Activated CD4-positive, alpha-beta T cell treated with anti-CD3 and anti-CD28 coated beads, Interleukin-2, Interleukin-4, amounts not matched to agents 100 ng/mL and 50 ng/mL, durations not matched to agents 16 hours and 8 hours (primary cell): ENCODE measurements at places on chromosomes 1 and 21.

DNA sequence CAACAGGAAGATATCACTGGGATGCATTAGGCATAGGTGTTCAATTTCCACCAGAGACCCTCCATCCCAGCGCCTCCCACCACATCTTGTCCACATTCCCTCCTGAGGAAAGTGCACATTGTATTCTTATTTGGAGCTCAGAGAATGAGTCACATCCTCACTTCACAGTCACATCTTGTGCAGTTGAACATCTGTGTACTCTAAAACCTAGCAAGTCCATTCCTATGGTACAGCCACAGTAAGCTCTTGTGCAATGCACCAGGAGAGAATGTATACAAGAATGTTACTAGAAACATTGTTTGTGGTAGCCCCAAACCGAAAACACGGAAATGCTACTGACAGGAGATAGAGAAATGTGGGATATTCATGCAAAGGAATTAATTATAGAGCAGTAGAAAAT lies 1.6 kb upstream of the KDF1 start:
- DNase-seq: peak; percentile 6

- DNase-seq: no peak
Measured at GRCh38 chr1:1433804-1434130, 1.7 kb upstream of the VWA1 start.

- DNase-seq: no peak
Measured at GRCh38 chr1:61227857-61228550, 145.6 kb downstream of the NFIA start.

GRCh38 chr1:220917101-220917500 lies 37.9 kb downstream of the HLX start:
- no peak for DNase-seq

DNA sequence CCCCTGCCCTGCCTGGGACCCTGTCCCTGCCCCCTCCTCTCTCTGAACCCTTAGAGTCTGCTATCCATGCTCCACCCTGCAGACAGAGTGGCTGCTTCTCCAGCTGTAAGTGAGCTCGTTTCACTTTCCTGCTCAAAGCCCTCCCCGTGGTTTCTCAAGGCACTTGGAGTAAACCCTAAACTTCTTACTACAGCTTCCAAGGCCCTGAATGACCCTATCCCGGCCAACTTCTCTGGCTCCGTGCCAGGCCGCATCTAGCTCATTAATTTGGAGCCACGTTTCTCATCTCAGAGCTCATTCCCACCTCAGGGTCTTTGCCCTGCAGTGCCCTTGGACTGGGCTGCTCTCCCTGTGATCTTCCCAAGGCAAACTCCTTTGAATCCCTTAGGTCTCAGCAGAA lies 235.1 kb upstream of the RUNX1 start:
- DNase-seq: no peak

GRCh38 chr21:32940079-32941014 lies 85.4 kb upstream of the OLIG2 start:
- peak; percentile 51 for DNase-seq

GRCh38 chr1:247096958-247097357 lies 7.2 kb downstream of the ZNF669 start:
- no peak for DNase-seq

DNA sequence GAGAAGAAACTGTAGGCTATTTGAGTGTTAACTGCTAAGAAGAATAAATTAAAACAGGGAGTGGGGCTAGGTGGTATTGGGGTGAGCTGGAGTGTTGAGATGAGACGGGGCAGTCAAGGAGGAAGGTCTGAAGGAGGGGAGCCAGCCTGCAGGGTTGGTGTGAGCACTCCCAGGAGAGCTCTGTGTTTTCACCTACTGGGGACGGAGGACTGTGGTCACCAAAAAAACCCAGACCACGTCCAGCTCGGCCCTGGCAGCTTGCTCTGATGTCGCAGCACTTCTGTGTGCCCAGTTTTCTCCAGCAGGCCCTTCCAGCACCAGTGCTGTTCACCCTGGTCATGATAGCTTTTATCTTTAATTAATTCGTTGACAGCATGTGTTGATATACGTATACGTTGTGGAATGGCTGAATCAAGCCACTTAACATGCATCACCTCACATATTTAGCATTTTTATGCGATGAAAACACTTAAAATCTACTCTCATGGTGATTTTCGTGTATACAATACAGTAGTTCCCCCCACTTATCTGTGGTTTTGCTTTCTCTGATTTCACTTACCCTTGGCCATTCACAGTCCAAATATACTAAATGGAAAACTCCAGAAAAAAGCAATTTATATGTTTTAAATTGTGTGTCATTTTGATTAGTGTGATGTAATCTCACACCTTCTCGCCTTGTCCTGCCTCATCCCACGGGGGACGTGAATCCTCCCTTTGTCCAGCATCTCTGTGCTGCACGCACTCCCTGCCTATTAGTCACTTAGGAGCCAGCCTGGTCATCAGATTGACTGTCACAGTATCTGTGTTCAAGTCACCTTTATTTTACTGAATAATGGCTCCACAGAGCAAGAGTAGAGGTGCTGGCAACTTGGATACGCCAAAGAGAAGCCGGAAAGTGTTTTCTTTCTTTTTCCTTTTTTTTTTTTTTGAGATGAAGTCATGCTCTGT lies 12.3 kb downstream of the FAM3B start:
- no peak for DNase-seq

DNA sequence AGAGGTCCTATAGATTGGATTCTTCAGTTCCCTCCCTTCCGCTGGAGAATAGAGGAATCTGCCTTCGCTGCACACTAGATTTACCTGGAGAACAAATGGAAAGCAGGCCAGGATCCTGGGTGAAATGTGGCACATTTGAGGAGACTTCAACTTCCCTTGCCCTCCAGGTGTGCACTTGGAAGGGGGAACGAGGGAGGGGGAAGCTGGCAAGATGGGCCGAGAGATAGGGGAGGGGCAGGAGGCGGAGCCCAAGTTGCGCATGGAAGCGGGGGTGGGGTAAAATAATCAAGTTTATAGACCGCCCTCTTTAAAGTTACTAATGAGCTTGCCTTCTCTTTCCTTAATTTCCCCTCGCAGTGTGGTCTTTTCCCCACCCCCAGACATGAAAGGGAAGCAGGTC lies 155.7 kb upstream of the CAMK1G start:
- no peak for DNase-seq

GRCh38 chr21:27649762-27650161 lies 682.9 kb upstream of the ADAMTS5 start:
- DNase-seq: no peak

DNA sequence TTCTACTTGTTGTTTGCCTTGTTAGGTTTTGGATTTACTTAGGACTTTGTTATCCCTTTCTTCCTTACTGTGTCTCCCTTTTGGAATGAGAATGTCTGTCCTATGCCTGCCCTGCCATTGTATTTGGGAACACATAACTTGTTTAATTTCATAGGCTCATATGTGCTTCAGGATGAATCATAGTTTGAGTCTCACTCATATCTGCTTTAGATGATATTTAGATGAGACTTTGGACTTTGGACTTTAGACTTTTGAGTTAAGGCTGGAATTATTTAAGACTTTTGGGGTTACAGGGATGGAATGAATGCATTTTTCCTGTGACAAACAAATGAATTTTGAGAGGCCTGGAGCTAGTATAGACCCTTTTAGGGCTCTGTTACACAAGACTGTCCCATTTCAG lies 33.4 kb downstream of the PSMG1 start:
- no peak for DNase-seq

GRCh38 chr1:186189156-186189555 lies 185.9 kb downstream of the TPR start:
- no peak for DNase-seq

DNA sequence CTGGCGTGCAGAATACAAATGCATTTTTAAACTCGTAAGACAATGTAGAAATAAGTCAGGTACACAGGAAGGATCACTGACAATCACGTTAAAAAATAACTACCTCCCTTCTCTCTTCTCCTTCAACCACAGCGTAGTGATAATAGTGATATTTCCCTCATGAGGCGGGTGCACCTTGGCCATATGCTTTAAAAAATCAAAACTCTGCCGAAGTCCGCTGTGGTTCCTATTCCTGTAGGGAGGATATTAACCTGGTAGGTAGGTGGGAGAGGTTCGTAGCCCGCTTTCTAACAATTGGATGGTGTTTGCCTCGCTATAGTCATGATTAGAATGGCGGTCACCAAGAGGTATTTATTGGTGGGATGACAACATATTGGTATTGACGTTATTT lies 732 bp downstream of the GREM2 start:
- no peak for DNase-seq

- no peak for DNase-seq
Measured at GRCh38 chr1:69258842-69259241, 308.9 kb upstream of the LRRC7 start.

GRCh38 chr1:207002724-207003146 lies 29.8 kb downstream of the C1orf116 start:
- DNase-seq: no peak

GRCh38 chr1:160858097-160858496 lies 4.6 kb downstream of the CD244 start:
- DNase-seq: no peak

DNA sequence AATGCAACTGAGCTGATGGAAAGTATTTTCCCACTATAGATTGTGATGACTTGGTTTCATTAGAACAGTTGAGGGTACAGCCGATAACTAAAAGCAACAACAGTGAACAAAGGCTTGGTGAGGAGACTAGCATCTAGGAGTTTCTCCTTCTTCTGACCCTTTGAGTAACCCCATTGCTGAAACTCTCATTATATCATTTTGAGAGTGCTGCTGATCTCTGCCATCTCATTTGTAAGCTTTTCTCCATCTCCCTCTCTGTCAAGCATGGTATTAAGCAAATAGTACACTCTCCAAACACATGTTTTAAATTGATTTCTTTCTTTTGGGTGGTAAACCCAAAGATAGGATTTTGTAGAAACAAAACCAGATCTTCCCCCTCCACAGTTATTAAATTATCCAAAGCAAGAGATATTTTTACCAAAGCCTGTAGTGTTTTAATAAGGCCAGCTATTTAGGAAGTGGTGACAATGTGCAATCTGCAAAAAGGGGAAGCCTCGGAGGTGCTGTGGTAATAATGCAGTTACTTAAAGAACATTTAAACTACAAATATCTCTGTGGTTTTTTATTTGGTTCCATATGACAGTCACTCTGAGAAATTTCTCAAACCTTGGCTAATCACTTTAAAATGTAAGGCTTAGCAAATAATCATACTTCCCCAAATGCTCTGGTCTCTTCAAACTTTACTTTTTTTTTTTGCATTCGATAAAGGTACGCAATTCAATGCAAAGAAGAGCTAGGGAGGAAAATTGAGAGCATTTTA lies 287.5 kb downstream of the HLX start:
- DNase-seq: no peak

DNA sequence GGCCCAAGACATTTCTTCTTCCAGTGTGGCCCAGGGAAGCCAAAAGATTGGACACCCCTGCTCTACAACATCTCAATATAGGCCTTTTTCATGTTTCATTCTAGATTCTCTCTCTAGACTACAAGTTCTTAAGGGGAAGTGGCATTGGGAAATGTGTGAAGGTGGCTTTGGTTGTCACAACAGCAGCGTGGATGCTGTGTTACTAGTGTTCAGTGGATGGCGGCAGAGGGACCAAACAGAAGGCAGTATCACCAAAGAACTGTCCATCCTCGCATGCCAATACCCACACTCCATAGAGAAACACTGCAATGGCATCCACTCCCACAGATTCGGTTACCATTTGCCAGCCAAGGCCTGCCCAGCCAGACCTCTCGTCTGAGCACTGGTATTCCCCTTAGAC lies 24.3 kb upstream of the IFNAR2 start:
- DNase-seq: no peak

GRCh38 chr1:60974524-60975372 lies 107.6 kb upstream of the NFIA start:
- DNase-seq: no peak

DNA sequence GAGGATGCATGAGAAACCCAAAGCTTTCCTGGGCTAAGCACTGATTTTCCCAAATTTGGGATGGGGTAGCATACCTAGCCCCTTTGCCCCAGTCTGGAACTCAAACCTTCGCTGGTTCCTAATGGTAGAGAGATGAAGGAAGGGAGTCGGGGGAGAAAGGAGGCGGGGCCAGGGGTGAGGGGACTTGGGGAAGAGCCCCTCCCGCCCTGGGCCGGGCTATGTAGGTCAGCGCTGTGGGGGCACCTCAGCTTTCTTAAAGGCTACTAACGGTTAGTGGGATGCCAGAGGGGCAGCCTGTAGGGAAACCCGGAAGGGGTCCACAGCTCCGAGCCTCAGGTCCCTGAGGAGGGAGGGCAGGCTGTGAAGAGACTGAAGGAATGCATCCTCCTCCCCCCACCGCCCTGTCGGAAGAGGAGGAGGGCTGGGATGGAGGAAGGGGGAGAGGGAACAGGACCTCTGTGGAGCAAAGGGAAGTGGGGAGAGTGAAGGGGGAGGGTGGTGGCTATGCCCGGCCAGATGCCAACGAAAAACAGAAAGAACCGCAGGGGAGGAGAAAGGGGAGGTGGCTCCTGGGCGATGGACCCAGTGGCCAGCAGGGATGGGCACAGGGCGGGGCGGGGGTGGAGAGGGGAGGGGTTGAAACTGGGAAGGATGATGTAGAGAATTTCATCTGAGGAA lies 1.3 kb downstream of the CADM3 start:
- DNase-seq: no peak

GRCh38 chr1:21323091-21323490 lies 32.8 kb upstream of the ECE1 start:
- no peak for DNase-seq

- no peak for DNase-seq
Measured at GRCh38 chr1:1748686-1749321, 24.6 kb upstream of the CDK11A start.

DNA sequence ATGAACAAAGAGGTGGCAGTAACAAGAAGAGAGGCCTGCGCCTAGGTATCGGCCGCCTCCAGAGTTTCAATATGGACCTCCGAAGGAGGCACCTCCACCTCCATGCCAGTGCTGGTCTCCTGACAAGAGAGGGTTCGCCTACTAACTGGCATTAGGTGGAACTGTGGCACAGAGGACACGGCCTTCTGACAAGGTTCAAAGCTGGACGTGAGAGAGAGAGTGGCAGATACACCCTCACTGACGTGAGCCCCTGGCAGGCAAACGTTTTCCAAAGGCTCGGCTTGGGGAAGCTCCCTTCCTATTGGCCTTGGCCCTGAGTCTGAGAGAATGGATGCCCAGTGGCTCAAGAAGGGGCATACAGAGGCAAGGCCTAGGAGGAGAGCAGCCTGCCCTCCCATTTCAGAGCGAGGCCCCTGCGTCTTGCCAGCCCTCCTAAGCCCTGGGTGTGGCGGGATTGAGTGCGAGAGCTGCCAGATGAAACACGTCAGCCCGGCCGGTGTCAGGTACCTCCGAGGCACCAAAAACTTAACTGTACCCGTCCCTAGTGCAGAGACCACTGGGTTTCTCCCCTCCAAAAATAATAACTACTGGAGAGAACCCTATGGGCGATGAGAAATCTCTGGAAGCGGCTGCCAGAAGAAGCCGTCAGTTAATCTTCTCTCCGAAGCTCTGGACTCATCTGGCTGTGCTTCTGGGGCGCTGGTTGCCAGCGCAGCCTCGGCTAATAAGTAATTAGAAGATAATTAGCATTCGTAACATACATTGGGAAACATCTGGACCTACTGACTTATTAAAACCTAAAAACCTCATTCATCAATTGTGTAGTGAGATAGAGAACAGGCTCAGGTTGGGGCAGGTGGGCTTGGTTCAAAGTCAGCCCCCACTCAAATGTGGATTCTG lies 283.6 kb downstream of the NPHP4 start:
- no peak for DNase-seq
